Amygdala (tissue), 56 donors: ENCODE measurements at places on chromosomes 7 and 10.

GRCh38 chr7:29471444-29472138, 92.0 kb upstream of the PRR15 start:
- no peak for DNase-seq

DNA sequence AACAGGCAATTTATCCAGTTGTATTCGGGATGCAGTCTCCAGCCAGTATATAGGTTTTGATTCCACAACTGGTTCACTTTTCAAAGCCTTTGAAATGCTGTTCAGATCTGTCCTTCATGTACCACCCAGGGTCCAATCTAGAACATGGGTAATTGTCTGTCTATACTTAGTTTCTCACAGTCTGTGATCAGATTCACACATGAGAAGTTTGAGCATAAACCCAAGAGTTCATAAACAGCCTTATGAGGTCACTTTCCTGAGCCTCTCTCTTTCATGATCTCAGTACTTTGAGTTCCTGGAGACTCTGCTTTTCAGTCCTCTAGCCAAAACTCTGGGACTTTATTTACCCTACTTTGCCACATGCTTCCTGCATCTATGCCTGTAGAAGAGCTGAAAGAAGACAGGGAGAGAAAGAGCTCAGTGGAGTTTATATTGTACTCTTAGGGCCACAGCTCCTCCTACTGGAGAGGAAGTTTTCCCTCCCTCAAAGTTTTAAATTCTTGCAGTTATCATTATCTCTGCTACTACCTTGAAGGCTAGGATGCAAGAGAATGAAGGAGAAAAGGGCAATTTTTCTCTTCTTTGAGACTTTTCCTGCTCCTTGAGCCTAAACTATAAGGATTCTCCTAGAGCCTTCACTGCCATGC, 172.0 kb downstream of the ZEB1 start:
- no peak for DNase-seq

DNA sequence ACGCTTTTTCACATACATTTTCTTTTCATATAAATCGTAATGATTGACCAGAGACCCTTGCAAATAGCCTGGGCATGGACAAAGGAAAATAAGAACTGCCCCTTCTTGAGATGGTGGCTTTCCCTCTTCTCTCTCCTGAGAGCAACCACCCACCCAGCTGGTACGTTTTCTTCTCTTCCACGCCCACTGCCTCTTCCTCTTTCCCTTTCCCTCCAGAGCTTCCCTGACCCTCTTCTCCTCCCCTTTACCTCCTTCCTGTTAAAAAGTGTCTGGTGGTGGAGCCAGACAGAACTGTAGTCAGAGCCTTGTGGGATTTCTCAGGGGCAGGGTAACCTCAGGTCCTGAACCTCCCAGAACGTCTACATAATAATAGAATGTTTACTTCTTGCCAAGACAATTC, 23.2 kb downstream of the GPR141 start:
- no peak for DNase-seq

DNA sequence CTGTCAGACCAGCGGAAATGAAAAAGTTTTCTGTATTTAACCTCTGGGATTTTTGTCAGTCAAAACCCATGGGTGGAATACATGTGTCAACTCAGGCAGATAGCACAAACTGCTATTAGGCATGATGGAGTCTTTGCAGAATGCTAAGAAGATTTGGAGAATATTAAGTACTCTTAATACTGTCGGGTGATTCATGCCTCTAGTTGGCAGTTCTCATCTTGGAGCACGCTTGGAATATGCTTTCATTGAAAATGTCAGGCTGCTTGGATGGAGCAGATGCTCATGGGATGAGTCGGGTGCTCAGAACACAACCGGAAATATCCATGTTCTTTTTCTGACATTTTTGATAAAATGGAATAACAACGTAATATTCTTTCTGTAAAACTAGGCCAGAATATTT, 27.6 kb upstream of the PRKG1 start:
- no peak for DNase-seq

GRCh38 chr10:103793429-103793828, 61.9 kb downstream of the SH3PXD2A start:
- no peak for DNase-seq

DNA sequence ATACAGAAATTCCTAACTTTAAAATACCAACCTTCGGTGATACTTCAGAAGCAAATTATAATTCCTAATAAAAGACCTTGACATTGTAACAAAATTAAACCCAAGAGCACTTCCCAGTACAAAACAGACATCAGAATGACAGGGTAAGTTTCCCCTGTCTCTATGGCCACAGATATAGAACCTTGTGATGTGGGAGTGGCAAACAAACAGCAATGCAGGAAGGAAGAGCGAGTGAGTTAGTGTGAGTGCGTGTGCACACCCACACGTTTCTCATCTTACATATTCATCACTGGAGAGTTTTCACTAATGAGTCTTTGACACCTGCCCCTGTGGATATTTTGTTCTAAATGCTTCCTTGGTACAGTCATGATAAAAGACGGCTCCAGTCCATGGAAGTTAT, 72.2 kb downstream of the VWC2 start:
- DNase-seq, result no peak

DNA sequence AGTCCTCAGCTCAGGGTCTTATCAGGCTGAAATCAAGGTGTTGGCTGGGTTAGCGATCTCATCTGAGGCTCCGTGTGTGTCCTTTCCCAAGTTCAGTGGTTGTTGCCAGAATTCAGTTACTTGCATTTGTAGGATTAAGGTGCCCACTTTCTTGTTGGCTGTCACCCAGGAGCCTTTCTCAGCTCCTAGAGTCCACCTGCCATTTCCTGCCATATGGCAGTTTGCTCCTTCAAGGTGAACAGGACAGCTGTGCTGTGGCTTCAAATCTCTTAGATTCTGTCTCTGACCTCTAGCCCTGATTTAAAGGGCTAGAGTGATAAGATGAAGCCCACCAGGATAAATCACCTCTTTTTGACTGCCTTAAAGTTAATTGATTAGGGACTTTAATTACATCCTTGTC, 1.0 kb upstream of the HIF1AN start:
- no peak for DNase-seq

DNA sequence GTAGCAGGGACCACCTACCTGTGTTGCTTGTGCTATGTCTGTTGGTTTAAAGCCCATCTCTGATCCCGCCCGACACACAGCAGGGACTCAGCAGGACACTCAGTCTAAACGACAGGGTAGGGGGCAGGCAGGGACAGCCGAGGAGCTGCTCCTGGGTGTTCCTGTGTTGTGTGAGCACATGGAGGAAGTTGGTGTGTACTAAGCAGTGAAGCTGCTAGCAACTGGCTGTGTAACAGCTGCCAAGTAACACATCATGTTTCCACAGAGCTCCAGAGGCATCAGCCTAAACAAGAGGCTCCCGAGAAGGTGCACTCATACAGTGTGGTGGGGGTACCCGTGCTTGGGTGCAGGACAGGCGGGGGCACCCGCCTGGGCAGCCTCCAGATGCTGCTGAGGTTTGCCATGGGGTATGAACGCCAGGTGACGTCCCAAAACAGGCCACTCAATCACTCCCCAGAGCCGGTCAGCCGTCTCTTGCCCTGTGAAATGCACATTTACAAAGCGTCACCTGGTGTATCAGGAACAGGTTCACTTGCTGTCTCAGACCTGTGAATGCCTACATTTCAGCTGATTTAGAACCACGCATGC, 59.6 kb downstream of the PTPRN2 start:
- DNase-seq, result no peak

- DNase-seq, result no peak
These were observed 11.2 kb upstream of the C10orf95 start for GRCh38 chr10:102462512-102463054.

GRCh38 chr10:19704544-19704943, 111.7 kb upstream of the PLXDC2 start:
- DNase-seq, result no peak

DNA sequence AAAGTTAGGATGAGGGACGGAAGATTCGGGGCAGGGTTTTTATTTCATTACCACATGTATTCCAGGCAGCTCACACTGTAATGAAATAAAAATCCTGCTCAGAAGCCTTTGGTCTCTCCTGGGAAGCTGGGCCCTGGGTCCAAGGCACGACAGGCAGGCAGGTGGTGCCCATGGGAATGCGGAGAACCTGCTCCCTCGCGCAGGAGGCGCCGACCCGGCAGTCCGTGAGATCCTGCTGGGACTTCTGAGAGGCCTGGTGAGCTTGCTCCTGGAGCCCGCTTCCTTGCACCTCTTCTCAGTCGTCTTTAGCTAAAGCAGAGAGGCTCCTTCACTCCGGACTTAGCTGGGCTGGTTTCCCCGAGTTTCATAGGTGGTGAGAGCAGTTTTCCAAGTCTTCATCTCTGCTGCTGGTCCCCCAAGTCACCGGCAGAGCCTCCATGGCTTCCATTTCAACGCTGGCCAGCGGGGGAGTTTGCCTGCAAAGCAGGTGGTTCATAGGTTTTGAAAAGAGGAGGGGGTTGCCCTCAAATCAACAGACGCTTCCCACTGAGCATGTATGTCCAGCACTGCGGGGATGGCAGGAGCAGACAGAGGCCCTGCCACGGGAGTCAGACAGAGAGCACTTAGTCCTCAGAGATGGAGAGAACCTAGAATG, 24.5 kb downstream of the IL15RA start:
- no peak for DNase-seq

- DNase-seq, result no peak
These were observed 5.1 kb upstream of the HOXA11 start for GRCh38 chr7:27189997-27190748.

DNA sequence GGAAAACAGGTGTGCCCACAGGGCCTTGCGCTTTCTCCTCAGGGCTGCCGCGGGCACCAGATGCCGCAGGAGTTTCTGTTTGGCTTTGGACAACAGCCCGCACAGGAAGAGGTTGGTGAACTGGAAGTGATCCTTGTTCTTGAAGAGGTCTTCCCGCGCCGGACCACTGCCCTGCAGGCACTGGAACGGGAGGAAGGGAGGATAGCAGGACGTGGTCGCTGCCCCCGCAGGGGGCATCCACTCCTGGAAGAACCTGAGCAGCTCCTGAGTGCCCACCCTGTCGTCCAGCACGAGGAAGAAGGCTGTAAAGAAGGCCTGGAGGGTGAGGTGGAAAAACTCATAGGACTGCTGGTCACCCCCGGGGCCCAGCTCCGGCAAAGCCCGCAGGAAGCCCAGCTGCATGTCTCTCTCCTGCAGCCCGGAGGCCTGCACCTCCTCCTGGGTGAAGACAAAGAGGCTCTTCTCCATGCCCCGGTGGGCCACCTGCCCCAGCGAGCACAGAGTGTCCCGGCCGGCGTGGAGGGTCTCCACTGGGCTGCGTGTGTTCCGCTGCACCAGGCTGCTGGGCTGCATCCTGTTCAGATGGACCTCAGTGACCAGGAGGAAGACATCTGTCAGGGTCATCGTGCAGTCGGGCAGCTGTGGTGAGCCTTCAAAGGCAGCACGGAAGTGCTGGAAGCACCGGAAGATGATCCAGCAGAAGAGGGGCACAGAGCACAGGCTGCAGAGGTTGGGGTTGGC, 26.9 kb downstream of the NOD1 start:
- no peak for DNase-seq

- no peak for DNase-seq
These were observed 252.5 kb downstream of the TNS3 start for GRCh38 chr7:47329320-47329926.

DNA sequence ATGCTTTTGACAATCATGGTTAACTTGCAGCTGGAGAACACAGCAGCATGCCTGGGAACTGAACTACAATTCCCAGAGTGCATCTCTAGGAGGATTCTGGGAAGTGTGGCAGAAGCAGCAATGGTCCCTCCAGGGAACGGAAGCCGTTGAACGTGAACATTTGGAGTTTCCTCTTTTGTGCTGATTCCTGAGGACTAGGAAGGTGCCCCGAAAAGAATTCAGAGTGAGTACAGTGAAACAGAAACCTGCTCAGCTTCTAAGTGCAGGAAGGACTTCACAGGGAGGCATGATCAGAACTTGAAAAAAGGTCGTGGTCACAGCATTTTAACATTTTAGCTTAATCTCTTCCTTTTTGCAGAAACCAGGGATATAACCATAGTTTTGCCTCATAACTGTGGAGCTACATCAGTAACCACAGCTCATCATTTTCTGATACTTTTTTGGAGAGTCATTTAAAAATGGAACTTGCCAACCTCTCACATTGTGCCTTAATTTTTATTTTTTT, at the start of gene NUDT13:
NUDT13 (plus strand) TSS at position 111 of the 505 bp plus-strand sequence. CDS start 3,911 bp downstream, outside the sequence.
- DNase-seq, result peak; percentile 45

DNA sequence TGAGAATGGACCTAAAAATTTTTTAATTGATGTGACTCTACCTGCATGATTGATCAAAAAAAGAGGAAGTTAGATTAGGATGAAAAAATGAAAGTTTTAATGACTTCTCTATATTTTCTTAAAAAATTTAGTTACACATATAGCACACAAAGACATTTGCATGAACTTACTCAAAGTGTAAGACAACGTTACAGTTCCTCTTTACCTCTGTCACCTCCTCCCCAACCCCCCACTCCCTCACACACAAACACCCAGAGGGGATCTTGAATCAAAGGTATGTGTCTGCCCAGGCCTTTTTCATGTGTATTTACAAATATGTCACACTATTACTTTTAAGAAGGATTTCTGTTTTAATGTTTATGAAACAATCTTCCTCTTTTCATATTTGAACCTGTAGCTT, 20.6 kb upstream of the CDCA7L start:
- DNase-seq, result no peak

- DNase-seq, result no peak
These were observed 3.8 kb downstream of the WDR91 start for GRCh38 chr7:135207406-135208101.

DNA sequence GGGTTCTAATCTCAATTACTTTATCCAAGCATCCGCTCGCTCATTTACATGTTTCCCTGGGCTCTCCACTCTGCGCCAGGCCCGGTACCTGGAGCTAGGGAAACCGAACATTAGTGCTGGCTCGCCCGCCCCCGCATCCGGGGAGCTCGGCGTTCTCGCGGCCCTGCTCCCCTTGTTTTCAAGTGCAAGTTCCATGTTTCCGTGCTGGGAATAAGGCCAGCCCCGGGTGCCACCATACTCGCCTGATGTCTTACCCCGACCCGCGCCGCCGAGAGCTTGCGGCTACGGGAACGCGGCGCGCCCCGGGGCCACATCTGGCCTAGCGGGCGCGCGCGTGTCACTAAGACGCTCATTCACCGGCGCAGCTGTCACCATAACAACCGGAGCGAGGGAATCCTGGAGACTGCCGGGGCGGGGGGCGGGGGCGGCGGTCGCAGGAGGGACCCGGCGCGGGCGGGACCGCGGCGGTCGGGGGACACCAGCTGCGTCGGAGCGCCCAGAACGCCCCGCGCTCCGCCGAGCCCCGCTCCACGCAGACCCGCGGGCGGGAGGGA, at the start of gene NEURL1:
NEURL1 (plus strand) TSS at position 344 of the 554 bp plus-strand sequence. CDS start 683 bp downstream, outside the sequence.
- peak; percentile 33 for DNase-seq
